ENCODE measurements at places on chromosomes 6 and 20.
A peak's percentile ranks its signal among the peaks of the same experiment; 100 is the strongest.

DNA sequence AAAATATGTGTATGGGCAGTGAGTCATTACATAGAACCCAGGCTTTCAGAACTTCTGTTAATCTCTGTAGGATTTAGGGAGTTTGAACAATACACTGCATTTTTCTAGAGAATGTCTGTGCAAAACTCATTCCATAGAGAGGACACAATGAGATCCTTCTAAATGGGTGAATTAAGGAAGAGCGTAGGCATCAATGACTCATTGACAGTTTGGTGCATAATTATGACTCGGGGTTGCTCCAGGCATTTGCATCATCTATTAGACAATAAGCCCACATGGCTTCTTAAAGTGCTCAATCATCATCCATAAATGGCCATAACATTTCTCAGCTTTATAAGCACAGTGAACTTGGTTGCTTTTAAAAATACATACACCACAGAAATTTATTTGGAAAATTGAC is 625.5 kb downstream of the CDH26 start:
- DNase-seq = no peak

DNA sequence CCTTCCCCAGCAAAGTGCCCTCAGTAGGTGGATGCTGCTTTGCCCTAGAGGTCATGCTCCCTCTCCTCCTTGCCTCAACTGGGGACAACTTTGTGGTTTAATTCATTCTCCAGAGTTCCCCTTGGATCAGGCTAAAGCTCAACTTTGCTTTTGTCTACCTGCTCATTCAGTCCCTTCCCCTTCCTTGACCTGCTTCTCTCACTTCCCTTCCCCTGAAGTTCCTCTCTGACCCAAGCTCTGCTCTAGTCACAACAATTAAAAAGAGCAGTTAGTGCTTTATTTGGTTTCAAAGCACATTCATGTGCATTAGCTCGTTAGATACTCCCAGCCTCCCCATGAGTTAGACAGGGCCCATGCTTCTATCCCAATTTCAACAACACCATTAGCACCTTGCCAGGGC is 71.3 kb downstream of the DZANK1 start:
- DNase-seq = no peak

- no peak for DNase-seq
Measured at GRCh38 chr6:24779416-24780016, 4.8 kb downstream of the GMNN start.

GRCh38 chr20:1876975-1877608 is 18.1 kb upstream of the SIRPA start:
- no peak for DNase-seq

DNA sequence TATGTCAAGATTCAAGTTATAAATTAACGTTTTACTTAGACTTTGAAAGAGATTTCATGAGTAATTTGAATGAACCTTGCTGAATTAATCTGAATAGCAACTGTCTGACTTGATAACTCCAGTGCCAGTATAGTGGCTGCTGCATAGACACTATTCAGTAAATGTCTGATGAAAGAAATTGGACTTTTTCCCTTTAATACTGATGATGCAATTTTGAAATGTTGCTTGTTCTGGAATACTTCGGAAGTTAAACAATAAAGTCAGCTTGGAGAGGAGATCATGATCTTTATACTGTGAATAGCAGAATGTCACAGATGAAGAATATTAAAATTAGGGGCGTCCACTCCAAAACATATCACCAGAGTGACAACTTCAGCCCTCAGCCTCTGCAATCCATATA is 3.6 kb upstream of the PGBD1 start:
- DNase-seq = no peak

- no peak for DNase-seq
Measured at GRCh38 chr20:37762716-37763485, 69.1 kb downstream of the CTNNBL1 start.

- no peak for DNase-seq
Measured at GRCh38 chr6:46888031-46888430, 33.7 kb downstream of the ADGRF5 start.

DNA sequence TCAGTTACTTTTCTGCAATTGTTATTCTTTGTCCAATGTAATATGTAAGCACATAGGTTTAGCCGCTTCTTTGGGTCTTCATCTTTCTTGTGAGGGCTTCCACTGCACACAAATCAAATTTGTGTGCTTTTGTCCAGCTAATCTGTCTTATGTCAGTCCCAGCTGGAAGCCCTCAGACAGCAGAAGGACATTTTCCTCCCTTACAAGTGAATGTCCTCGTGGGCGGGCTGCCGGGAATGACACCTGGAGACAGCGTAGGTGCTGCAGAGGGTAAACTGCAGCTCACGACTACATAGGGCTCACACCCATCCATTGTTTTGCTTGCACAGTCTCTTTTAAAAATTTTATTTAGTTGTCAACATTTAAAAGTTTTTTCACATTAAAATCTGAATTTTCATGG is 24.6 kb upstream of the PPP1R14C start:
- DNase-seq = no peak

DNA sequence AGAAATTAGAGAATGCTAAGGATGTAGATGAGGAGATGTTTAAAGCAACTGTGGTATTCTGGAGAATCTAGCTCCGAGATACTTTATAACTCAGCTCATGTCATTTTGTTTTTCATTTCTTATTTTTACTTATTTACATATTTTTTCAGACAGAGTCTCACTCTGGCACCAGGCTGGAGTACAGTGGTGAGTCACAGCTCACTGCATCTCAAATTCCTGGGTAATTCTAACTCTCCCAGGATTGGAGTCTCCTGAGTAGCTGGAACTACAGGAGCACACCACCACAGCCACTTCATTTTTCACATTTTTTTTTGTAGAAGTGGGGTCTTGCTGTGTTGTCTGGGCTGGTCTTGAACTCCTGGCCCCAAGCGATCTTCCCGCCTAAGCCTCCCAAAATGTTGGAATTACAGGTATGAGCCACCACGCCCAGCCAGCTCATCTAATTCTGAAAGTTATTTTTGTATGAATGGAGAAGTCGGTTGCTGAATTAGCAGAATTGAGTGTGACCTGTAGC is 94.3 kb upstream of the FAM8A1 start:
- no peak for DNase-seq

DNA sequence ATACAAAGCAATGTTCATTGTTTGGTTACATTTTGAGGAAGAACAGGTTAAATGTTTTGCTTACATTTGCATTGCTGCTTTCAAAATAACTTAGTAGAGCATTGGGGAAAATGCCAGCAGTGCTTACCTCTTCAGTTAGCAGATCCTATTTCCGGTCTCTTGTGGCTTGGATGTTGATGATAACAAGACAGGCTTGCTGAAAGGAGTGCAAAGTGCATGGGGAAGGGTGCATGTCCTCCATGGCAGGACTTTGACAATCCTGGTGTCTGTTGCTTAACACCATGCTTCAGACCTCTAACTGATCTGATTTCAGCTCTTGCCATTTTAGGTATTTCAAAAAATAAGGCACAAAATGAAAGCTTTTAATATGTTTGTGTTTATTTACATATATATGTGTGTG is 21.1 kb downstream of the TPD52L1 start:
- no peak for DNase-seq

DNA sequence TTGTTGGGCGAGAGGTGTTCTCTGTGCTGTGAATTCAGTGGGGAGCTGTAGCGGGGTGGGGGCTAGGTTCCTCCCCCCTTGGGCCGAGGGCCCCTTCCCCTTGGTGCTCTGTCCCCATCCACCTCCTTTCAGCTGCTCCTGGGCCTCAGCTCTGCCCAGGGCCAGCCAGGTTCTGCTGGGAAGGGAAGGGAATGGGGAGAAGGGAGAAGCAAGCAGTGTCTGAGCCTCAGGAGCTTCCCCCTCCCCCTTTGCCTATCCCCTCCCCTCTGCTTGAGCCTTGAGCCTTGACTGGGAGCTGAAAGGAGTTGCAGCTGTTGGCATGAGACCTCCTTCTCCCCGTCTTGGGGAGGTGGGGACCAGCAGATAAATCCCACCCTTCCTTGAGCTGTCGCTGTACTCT is 576 bp upstream of the RRP36 start:
- DNase-seq = no peak

GRCh38 chr6:29763491-29764289 is 40.5 kb downstream of the HLA-F start:
- peak; percentile 59 for DNase-seq

DNA sequence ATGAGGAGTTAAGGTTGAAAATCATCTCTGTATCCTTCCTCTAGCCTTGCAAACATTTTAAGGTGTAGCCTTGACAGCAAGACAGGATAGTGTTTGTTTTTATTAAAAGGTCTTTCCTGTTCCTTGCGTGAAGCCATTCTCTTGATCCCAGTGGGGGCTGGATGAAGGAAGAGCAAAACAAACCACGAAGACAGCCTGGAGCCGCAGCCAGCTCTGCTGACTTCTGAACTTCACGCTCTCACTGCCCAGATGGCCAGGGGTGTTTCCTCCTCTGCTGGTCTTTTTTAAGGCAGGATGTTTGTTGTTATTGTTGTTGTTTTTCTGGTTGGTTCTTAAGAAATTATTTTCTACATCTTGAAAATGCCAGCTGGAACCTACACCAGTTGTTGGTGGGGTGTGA is 156.4 kb downstream of the MTHFD1L start:
- DNase-seq = no peak

DNA sequence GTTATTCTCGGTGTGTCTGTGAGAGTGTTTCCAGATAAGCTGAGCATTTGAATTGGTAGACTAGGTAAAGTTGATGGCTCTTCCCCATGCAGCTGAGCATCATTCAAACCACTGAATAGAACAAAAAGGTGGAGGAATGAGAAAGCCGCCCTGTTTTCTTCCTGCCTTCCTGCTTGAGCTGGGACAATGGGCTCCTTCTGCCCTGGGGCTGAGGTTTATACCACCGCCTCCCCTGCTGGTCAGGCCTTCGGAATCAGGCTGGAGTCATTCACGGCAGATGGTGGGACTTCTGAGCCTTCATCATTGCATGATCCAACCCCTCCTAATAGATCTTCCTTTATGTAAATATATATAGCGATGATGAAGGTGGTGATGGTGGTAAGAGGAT is 124.9 kb downstream of the ANKRD60 start:
- DNase-seq = no peak

DNA sequence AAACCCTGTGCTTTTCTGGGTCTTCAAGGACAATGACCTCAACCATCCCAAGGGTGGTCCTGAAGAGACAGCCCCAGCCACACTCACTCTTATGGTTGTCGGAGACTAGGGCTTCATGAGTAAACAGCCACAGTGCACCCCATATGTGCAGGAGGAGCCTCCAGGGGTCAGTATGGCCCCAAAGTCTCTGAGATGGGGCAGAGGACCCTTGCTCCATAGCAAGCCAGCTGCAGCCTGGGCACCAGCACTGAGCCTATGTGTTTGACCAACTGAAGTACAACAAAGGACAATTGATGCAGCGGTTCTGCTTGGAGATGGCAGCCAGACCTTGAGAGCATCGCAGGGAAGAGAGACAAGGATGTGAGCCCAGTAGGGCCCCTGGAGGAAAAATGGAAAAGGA is 112.2 kb downstream of the LRFN2 start:
- DNase-seq = no peak

DNA sequence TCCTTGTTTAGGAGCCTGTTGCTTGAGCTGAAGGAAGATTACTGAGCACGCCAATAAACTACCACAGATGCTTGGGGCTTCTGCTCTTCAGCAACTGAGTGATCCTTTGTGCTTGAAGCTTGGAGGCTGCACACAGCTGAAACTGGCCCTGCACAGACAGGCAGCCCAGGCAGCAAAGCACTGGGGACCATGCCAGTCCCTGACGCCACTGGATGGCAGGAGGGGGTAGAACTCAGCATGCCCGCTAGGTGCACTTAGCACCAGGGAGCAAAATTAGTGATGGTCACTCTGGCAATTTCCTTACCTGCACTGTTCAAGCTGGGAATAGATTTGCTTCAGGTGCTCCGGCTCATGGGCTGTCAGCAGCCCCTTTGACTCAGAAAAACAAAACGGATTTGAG is 91.5 kb downstream of the FAM50B start:
- DNase-seq = no peak

DNA sequence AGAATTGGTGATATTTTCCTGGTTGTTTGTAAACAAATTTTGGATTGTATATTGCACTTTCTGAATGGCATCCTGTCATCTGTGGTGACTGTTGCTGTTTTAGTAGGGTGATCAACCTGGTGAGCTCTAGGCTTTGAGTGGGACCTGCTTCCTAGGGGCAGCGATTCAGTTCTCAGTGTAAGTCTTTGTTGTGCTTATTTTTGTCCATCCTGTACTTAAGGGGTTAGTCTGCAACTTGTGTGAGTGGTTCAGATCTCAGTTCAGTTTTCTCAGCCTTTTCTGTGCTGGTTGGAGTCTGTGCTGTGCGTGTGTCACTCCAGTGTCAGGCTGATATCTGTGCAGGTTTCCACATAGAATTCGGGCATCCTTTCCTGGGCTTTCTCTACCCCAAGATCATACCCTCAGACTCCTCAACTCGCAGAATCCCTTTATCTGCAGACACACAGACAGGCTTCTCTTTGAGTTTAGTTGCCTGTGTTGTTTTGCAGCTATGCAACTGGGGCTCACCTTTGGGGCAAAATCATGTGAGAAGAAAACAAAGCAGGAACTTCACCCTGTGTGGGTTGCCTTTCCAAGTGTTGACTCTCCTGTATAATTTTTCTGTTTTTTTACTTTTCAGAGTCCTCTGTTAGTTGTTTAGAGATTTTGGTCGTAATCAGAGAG is 177.7 kb downstream of the FARS2 start:
- no peak for DNase-seq

- DNase-seq = no peak
Measured at GRCh38 chr6:47917202-47917601, 135.4 kb downstream of the OPN5 start.

- DNase-seq = no peak
Measured at GRCh38 chr6:109800771-109801170, 109.7 kb downstream of the FIG4 start.

DNA sequence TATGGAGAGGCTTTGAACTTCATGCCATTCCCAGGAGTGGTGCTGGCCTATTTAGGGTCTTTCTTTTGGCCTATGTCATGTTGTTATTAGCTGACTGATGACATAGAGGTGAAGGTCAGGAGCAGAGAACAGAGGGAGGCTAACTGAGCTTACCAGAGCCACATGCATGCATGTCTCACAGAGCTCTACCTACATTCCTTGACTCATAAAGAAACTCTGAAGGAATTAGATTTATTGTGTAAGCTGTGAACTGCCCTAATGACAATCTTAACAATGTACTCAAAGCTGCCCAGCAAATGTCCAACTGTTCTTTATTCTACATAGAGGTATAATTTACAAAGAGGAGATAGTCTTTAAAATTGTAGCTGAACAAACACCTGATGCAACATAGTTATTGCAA is 192.7 kb upstream of the CNR1 start:
- no peak for DNase-seq

GRCh38 chr6:135170849-135171248 is 10.3 kb upstream of the MYB start:
- DNase-seq = no peak

- no peak for DNase-seq
Measured at GRCh38 chr6:163319609-163320366, 94.7 kb upstream of the QKI start.

GRCh38 chr20:41232973-41233926 is 84.3 kb downstream of the ZHX3 start:
- no peak for DNase-seq

All from mesenteric fat pad (tissue), 1 donor.